Type B pancreatic cell (in vitro differentiated cells): ENCODE measurements at places on chromosomes 7 and 10.
A peak's percentile ranks its signal among the peaks of the same experiment; 100 is the strongest.

- DNase-seq, result no peak
- H3K4me3 ChIP-seq, result no peak overlapping the region
- H3K4me1 ChIP-seq, result peaks cover 29% of the 10 kb centered on the region
- no peak overlapping the region for H3K27ac ChIP-seq
- peaks cover 15% of the 10 kb centered on the region for H3K36me3 ChIP-seq
- H3K27me3 ChIP-seq, result no peaks in the 10 kb centered on the region
Observed at GRCh38 chr7:2028733-2029132, 204.0 kb downstream of the MAD1L1 start.

- H3K4me3 ChIP-seq, result no peak overlapping the region
- no peak overlapping the region for H3K27ac ChIP-seq
Observed at GRCh38 chr7:90816511-90817142, 220.5 kb downstream of the CDK14 start.

DNA sequence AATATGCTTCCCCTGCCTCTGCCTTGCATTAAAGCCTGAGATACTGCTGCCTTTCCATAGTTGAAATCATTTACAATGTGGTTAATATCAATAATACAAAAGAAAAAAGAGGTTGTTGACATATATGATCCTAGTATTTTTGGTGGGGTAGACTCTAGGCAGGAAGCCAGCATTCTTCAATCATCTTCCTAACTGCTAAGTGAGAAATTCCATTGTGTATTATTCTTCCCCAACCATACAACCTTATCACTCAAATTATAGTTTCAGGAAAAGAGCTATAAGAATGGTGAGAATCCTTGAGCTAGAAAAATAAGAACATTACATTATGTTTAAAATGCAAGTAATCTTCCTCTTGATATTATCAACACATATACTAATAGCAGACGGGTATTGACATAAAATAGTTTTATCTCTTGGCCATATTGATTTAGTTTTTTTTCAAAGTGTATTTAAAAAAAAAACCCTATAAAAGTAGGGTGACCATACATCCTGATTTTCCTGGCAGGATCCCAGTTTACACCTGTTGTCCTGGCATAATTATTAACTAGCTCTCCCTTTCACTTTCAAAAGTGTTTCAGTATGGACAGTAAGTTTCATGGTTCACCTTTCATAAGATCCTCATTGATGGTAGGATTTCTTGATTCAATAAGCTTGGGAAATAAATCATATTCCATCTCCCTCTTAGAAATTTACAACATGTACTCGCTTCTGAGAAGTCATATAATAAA, 33.4 kb upstream of the WASL start:
- no peaks in the 10 kb centered on the region for H3K36me3 ChIP-seq
- no peaks in the 10 kb centered on the region for H3K4me1 ChIP-seq
- DNase-seq, result no peak
- H3K4me3 ChIP-seq, result no peak overlapping the region
- H3K27ac ChIP-seq, result no peak overlapping the region
- H3K27me3 ChIP-seq, result no peaks in the 10 kb centered on the region

- peaks cover 3% of the 10 kb centered on the region for H3K4me1 ChIP-seq
- H3K27ac ChIP-seq, result no peak overlapping the region
- peaks cover 56% of the 10 kb centered on the region for H3K27me3 ChIP-seq
- DNase-seq, result peak; percentile 52
- no peak overlapping the region for H3K4me3 ChIP-seq
- no peaks in the 10 kb centered on the region for H3K36me3 ChIP-seq
Observed at GRCh38 chr10:86376403-86376802, 9.8 kb upstream of the GRID1 start.

GRCh38 chr7:140983802-140984201, 30.9 kb downstream of the MRPS33 start:
- H3K4me3 ChIP-seq, result no peak overlapping the region
- no peaks in the 10 kb centered on the region for H3K27me3 ChIP-seq
- no peak overlapping the region for H3K27ac ChIP-seq
- H3K36me3 ChIP-seq, result no peaks in the 10 kb centered on the region
- H3K4me1 ChIP-seq, result no peaks in the 10 kb centered on the region

- H3K4me1 ChIP-seq, result no peaks in the 10 kb centered on the region
- H3K27ac ChIP-seq, result no peak overlapping the region
Observed at GRCh38 chr10:106401161-106401560, 763.3 kb downstream of the SORCS1 start.

DNA sequence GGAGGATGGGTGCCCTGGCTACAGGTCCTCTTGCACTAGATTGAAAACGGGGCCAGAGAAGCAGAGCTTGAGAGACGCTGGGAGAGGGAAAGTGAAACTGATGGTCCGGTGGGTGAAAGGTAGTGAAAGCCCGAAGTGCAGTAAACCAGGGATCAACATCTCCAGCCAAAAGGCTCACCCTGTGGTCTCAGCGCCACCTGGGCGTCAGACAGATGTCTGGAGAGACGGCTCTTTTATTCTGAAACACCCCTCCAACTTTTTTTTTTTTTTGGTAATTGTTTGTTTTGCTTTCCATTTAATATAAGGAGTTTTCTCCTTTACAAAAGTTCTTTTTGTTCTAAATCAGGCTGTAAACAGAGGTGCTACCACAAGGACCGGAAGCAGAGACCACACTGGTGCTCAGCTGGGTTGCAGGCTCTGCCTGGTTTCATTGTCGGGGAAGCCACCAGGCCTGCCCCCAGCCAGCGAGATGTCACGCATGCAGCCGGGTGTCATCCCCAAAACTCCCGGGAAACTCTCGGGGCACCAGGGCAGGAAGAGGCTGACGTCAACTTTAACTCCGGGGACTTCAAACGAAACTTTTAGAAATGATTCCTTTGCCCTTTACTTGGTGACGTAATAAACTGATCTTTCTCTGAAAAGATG, 11.2 kb downstream of the IL2RA start:
- no peak overlapping the region for H3K27ac ChIP-seq
- DNase-seq, result no peak
- no peak overlapping the region for H3K4me3 ChIP-seq
- H3K36me3 ChIP-seq, result no peaks in the 10 kb centered on the region
- H3K27me3 ChIP-seq, result peaks cover 48% of the 10 kb centered on the region

- peaks cover 45% of the 10 kb centered on the region for H3K36me3 ChIP-seq
- H3K4me1 ChIP-seq, result peaks cover 5% of the 10 kb centered on the region
- no peaks in the 10 kb centered on the region for H3K27me3 ChIP-seq
- peak overlapping the region; percentile 22 for H3K4me3 ChIP-seq
- H3K27ac ChIP-seq, result peak overlapping the region; percentile 23
Observed at GRCh38 chr7:64558781-64559180, 4.1 kb downstream of the ZNF680 start.

GRCh38 chr10:95693071-95693667, 558 bp downstream of the TCTN3 start:
- H3K4me1 ChIP-seq, result peaks cover 24% of the 10 kb centered on the region
- H3K27ac ChIP-seq, result peak overlapping the region; percentile 92
- H3K27me3 ChIP-seq, result no peaks in the 10 kb centered on the region
- H3K36me3 ChIP-seq, result peaks cover 17% of the 10 kb centered on the region
- H3K4me3 ChIP-seq, result peak overlapping the region; percentile 93

DNA sequence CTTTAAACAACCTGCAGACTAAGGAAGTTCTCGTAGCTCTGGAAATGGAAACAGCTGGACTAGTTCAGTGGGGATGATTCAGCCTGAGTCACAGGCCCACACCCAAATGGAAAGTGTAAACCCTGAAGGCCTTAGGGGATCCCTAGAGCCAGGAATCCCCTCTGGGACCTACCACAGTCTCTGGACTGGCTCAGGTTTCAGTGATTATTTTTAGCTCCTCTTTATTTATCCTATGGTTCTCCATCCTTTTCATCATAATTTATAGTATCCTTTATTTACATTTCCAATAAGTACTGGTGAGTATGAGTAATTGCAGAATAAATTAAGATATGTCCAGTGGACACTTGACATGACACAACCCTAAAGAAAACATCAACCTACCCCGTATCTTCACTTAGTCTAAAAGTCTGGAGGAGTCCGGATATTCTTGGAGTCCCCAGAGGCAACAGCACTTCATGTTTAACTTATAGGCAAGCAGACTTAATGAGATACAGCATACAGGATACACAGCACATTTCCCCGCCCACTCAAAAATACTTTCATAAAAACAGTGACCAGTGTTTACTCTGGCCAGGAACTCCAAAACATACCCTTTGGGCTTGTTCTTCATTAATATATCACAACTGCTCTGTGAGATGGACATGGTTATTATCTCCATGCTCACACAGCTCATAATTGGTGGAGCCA, 28.4 kb upstream of the SEMA3E start:
- peaks cover 22% of the 10 kb centered on the region for H3K4me1 ChIP-seq
- H3K27ac ChIP-seq, result peak overlapping the region; percentile 47
- DNase-seq, result no peak
- H3K36me3 ChIP-seq, result no peaks in the 10 kb centered on the region
- peak overlapping the region; percentile 41 for H3K4me3 ChIP-seq

DNA sequence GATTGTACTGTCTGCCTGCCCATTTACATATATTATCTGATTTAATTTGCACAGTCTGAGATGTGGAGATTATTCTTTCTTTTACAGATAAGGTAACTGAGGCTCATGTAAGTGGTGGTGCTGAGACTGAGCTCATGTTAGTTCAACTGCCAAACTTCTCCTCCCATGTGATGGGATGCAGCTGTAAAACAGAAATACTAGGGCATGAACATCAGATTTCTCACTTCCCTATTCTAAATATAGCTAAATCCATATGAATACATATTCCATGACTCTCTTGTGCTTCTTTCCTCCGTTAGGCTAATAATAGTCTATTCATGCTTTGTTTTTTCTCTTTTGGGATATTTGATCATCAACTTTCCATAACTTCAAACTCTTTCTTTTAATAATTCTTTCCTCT, 84.7 kb downstream of the PTPRZ1 start:
- H3K27ac ChIP-seq, result no peak overlapping the region
- no peak overlapping the region for H3K4me3 ChIP-seq
- H3K36me3 ChIP-seq, result no peaks in the 10 kb centered on the region
- H3K4me1 ChIP-seq, result peaks cover 6% of the 10 kb centered on the region
- no peak for DNase-seq

- no peak for DNase-seq
- H3K27ac ChIP-seq, result no peak overlapping the region
- peaks cover 4% of the 10 kb centered on the region for H3K36me3 ChIP-seq
- H3K4me3 ChIP-seq, result no peak overlapping the region
- peaks cover 11% of the 10 kb centered on the region for H3K4me1 ChIP-seq
Observed at GRCh38 chr10:70437721-70438120, 3.8 kb downstream of the NODAL start.

DNA sequence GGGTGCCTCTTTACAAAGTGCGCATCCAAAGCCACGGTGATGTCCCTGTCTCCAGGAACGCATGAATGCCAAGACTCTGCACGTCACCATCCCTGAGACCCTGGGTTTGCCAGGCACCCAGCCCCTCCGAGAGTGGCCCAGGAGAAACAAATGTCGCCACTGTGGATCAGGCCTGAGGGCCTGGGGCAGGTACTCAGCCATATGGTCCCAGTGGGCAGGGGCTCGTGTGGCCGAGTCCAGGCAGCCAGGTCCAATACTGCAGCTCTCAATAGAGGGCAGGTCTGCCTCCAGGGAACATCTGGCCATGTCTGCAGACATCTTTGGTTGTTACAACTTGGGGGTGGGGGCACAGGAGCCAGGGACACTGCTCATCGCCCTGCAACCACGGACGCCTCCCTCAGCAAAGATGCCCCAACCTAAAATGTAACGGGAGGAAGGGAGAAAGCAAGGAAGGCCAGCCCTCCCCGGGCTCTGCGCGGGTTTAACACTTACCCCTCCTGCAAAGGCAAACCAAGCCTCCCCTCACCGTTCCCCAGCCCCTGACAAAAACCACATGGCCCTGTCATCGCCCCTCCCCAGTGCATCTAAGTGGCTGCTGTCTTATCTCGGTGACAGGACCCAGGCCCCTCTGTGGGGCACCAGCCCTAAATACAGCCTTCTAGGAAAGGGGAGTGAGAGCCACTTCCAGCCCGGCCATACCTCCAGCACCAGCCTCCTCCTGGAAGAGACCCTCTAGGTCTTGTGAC, 10.3 kb upstream of the PAPOLB start:
- H3K27ac ChIP-seq, result peak overlapping the region; percentile 70
- peaks cover 16% of the 10 kb centered on the region for H3K4me1 ChIP-seq
- H3K27me3 ChIP-seq, result no peaks in the 10 kb centered on the region
- peak overlapping the region; percentile 70 for H3K4me3 ChIP-seq

- H3K36me3 ChIP-seq, result peaks cover 8% of the 10 kb centered on the region
- no peak overlapping the region for H3K4me3 ChIP-seq
- no peaks in the 10 kb centered on the region for H3K27me3 ChIP-seq
- DNase-seq, result no peak
- peaks cover 4% of the 10 kb centered on the region for H3K4me1 ChIP-seq
Observed at GRCh38 chr7:73530800-73531199, 8.7 kb upstream of the BAZ1B start.
